Activated CD8-positive, alpha-beta T cell treated with anti-CD3 and anti-CD28 coated beads for 36 hours (primary cell): ENCODE measurements at places on chromosomes 11 and 22. TPM values are rescaled to one million over a fixed set of nuclear protein-coding genes. Genes with fewer than 3 reads are reported as not detected.

The KLHL35 gene
- 0.77 TPM for total RNA-seq

The C11orf21 gene
- 2.2 TPM for total RNA-seq

The TRPC6 gene
- not detected for total RNA-seq

The GGT5 gene
- total RNA-seq: not detected

The OR52E1 gene
- not detected for total RNA-seq

The PDE3B gene
- total RNA-seq: 42.3 TPM

The ZC3H12C gene
- 0.45 TPM for total RNA-seq

The SCUBE2 gene
- not detected for total RNA-seq

The ACR gene
- total RNA-seq: not detected

The TRIM48 gene
- total RNA-seq: not detected

DNA sequence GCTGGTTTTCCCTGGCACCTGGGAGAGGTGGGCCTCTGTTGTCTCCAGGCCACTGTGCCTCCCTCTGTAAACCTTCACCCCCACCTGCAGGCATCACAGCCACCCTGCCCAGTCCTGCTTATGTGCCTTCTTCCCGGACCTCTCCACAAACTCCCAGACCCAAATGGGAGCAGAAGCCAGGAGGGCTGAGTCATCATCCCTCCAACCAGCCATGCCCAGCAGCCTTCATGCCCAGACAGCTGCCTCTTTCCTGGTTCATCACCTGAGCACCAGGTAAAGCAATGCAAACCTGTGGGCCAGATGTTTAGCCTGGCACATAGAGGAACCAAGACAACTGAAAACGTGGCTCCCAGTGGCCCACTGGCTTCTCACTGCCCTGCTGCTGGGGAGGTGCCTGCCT is 2.1 kb upstream of the TMPRSS4 start:
- H3K27ac ChIP-seq: no peak overlapping the region
- H3K4me3 ChIP-seq: no peak overlapping the region
- no peaks in the 10 kb centered on the region for H3K36me3 ChIP-seq
- no peak for DNase-seq
- no peaks in the 10 kb centered on the region for H3K27me3 ChIP-seq
- H3K4me1 ChIP-seq: no peaks in the 10 kb centered on the region

GRCh38 chr11:13291361-13291760 is 13.8 kb downstream of the BMAL1 start:
- DNase-seq: no peak
- H3K4me3 ChIP-seq: no peak overlapping the region
- no peak overlapping the region for H3K27ac ChIP-seq
- no peaks in the 10 kb centered on the region for H3K36me3 ChIP-seq
- no peaks in the 10 kb centered on the region for H3K27me3 ChIP-seq

- H3K27ac ChIP-seq: no peak overlapping the region
- peaks cover 3% of the 10 kb centered on the region for H3K4me1 ChIP-seq
- DNase-seq: no peak
- no peak overlapping the region for H3K4me3 ChIP-seq
- H3K27me3 ChIP-seq: no peaks in the 10 kb centered on the region
These were observed 8.6 kb downstream of the REXO2 start for GRCh38 chr11:114447892-114448291.

DNA sequence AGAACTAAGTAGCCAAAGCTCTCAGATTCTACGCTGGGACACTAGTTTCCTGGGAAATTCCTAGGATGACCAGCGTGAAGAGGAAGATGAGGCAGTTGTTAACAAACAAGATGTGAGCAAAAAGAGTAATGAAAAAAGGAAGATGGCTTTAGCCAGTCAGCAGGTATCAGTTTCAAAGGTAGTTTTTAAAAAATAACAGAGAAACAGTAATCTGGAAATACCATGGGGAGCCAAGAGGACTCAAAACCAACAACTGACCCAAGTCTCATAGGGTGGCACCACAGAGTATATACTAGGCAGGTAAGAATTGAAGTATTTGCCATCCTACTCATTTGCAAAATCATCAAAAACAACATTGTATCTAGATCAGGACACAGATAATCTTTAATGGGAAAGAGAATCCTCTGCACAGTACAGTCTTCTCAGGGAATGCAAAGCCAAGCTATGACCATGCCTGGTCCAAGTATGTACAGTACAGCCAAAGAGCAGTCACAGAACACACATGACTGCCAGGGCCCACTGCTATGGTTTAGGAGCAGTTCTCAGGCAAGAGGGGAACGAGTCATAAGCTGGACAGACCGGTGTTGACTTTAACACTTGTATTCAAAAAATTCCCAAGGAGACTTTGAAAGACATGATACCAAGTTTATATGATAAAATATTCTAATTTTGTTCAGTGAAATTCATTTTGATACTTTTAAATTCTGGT is 20.6 kb downstream of the MSANTD4 start:
- H3K36me3 ChIP-seq: peaks cover 74% of the 10 kb centered on the region
- H3K4me3 ChIP-seq: no peak overlapping the region
- no peak overlapping the region for H3K27ac ChIP-seq
- H3K27me3 ChIP-seq: no peaks in the 10 kb centered on the region
- H3K4me1 ChIP-seq: peaks cover 6% of the 10 kb centered on the region
- no peak for DNase-seq

DNA sequence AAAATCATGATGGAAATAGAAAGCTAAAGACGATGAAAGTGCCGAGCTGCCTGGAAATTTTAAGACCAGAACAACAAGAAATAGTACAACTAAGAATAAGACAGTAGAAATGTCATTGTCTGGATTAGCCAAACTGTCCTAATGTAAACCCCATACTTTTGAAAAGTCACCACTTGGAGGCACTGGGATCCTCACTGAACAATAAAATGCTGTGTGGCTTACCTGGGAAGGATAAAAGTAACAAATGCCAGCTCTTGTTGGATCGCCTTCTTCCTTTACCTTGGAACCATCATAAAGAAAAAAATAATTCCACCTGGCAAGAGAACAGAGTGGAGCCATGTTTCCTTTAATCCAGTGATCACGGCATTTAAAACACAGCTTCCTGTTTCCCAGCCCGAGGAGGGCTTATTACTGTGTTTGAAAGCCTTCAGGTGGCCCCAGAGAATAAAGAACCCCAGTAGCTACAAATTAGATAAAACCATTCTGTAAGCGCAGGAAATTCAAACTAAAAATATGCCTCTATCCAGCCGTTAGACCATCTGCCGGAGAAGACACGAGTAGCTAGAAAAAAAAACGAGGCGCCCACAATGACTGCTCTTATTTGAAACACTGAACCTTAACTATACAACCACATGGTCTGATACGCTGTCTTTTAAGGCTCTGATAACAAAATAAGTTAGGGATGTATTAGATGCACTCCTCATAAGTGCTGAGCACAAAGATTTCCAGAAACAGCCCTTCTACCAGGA is 4.4 kb downstream of the HPS4 start:
- peak overlapping the region; percentile 83 for H3K27ac ChIP-seq
- no peak for DNase-seq
- peak overlapping the region; percentile 75 for H3K4me3 ChIP-seq
- no peaks in the 10 kb centered on the region for H3K27me3 ChIP-seq
- peaks cover 57% of the 10 kb centered on the region for H3K36me3 ChIP-seq

DNA sequence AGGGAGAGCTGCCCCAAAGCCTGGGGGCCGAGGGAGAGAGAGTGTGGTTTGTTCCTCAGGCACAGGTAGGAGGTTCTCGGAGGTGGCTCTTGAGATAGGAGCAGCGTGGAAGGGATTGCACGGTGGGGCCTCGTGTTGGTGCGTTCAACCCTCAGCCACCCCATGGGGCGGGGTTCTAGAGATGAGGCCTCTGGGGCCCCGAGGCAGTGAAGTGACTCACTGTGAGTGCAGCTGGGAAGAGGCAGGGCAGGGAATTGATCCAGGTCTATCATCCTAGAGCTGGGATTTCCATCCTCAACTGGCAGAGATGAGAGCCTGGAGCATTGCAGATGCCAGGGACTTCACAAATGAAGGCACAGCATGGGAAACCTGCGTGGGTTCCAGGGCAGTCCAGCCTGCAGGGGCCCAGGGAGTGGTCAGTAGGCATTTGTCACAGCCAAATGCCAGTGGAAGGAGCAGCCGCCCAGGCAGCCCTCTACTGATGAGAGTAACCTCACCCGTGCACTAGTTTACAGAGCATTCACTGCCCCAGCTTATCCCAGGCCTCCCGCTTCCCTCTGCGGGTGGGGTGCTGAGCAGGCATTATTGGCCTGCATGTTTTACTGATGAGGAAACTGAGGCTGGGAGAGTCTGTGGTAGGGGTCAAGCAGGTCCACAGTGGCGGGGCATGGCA is 5.1 kb upstream of the SMARCB1 start:
- H3K4me1 ChIP-seq: peaks cover 13% of the 10 kb centered on the region
- DNase-seq: no peak
- H3K27ac ChIP-seq: no peak overlapping the region
- no peaks in the 10 kb centered on the region for H3K27me3 ChIP-seq

- no peak overlapping the region for H3K4me3 ChIP-seq
- no peak overlapping the region for H3K27ac ChIP-seq
- H3K36me3 ChIP-seq: no peaks in the 10 kb centered on the region
- no peaks in the 10 kb centered on the region for H3K27me3 ChIP-seq
- no peaks in the 10 kb centered on the region for H3K4me1 ChIP-seq
- DNase-seq: no peak
These were observed 40.6 kb downstream of the SCUBE1 start for GRCh38 chr22:43302531-43303041.

GRCh38 chr11:9267680-9268079 is 2.5 kb upstream of the DENND5A start:
- no peak overlapping the region for H3K27ac ChIP-seq
- H3K36me3 ChIP-seq: peaks cover 6% of the 10 kb centered on the region
- no peak overlapping the region for H3K4me3 ChIP-seq

GRCh38 chr11:67287355-67288197 is 1.5 kb upstream of the ANKRD13D start:
- no peaks in the 10 kb centered on the region for H3K27me3 ChIP-seq
- peaks cover 52% of the 10 kb centered on the region for H3K4me1 ChIP-seq
- H3K36me3 ChIP-seq: peaks cover 55% of the 10 kb centered on the region
- H3K27ac ChIP-seq: peak overlapping the region; percentile 99
- peak overlapping the region; percentile 72 for H3K4me3 ChIP-seq

- H3K4me3 ChIP-seq: no peak overlapping the region
- peaks cover 31% of the 10 kb centered on the region for H3K27me3 ChIP-seq
- no peak overlapping the region for H3K27ac ChIP-seq
- no peak for DNase-seq
- peaks cover 6% of the 10 kb centered on the region for H3K4me1 ChIP-seq
- no peaks in the 10 kb centered on the region for H3K36me3 ChIP-seq
These were observed 54.6 kb upstream of the ASPHD2 start for GRCh38 chr22:26374391-26375026.

GRCh38 chr11:117918366-117919255 is 10.6 kb downstream of the TMPRSS13 start:
- H3K27ac ChIP-seq: no peak overlapping the region
- no peaks in the 10 kb centered on the region for H3K36me3 ChIP-seq
- DNase-seq: no peak
- H3K27me3 ChIP-seq: no peaks in the 10 kb centered on the region

DNA sequence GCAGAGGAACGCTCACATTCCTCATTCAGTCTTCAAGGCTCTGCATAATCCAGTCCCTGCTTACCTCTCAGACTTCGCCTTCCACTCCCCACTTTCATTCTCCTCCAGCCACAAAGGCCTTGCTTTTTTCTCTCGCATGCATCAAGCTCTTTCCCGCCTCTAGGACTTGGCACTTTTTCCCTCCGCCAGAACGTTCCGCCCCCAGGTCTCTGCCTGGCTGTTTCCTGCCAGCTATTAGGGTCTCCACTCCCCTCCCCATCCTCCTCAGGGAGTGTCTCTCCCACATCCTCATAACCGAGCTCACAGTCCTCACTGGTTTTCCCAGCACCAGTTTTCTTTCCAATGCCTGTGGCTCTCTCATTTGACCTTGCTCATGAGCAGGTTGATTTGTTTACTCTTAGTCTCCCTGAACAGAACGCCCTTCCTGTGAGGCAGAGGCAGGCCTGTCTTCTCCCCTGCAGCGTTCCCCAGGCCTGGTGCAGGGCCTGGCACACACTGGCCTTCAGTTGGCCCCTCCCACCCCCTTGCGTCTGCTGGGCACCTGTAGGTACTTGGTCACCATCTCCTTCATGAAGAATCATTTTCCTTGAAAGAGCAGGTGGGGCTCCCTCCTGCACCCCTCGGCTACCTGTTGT is 75.2 kb downstream of the RTL6 start:
- peaks cover 10% of the 10 kb centered on the region for H3K27me3 ChIP-seq
- no peak overlapping the region for H3K4me3 ChIP-seq
- no peaks in the 10 kb centered on the region for H3K4me1 ChIP-seq
- no peak overlapping the region for H3K27ac ChIP-seq
- no peak for DNase-seq
- no peaks in the 10 kb centered on the region for H3K36me3 ChIP-seq

DNA sequence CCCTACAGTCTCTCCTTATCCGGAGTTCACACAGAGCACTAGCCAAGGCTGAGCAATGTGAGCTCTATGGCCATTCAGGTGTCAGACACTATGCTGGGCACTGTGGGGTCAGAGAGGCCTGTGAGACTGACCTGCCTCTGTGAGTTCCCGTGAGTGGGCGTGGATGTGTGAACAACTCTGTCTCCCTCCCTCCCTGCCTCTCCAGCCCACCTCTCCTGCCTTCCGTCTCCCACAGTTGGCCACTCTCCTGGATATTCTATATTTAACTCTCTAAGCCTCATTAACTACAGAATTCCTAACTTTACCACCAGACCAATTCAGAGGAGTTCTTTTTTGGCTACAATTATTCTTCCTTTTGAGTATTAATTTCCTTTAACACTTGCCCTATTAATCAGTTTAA is 191.6 kb upstream of the NCAM1 start:
- no peaks in the 10 kb centered on the region for H3K4me1 ChIP-seq
- no peak overlapping the region for H3K4me3 ChIP-seq
- no peaks in the 10 kb centered on the region for H3K36me3 ChIP-seq
- H3K27me3 ChIP-seq: peaks cover 1% of the 10 kb centered on the region
- H3K27ac ChIP-seq: no peak overlapping the region
- DNase-seq: no peak

- no peaks in the 10 kb centered on the region for H3K36me3 ChIP-seq
- H3K27me3 ChIP-seq: no peaks in the 10 kb centered on the region
- no peaks in the 10 kb centered on the region for H3K4me1 ChIP-seq
- H3K27ac ChIP-seq: no peak overlapping the region
These were observed 112.2 kb downstream of the SBF2 start for GRCh38 chr11:10181811-10182210.

GRCh38 chr11:64560139-64560771 is 30.8 kb upstream of the SLC22A12 start:
- no peak overlapping the region for H3K27ac ChIP-seq
- no peaks in the 10 kb centered on the region for H3K27me3 ChIP-seq
- no peaks in the 10 kb centered on the region for H3K36me3 ChIP-seq
- no peak overlapping the region for H3K4me3 ChIP-seq

DNA sequence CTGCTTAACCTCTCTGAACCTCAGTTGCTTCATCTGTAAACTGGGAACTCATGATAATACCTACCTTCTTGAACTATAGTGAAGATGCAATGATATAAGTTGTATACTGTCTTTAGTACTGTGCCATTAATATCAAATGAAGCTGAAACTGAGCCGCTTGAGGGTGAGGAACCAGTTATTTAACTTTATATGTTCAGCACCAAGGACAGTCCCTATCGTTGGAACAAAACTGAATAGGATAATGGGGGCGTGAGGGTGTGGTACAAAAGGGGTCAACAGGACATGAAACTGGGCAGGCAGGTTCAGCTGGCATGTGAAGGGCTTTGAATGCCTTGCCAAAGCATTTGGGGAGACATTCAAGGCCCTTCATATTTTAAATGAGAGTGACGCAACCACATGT is 112.6 kb downstream of the C11orf91 start:
- no peaks in the 10 kb centered on the region for H3K36me3 ChIP-seq
- peaks cover 2% of the 10 kb centered on the region for H3K27me3 ChIP-seq
- H3K4me3 ChIP-seq: no peak overlapping the region
- no peak overlapping the region for H3K27ac ChIP-seq
- no peak for DNase-seq
